Activated T-helper 1 cell treated with anti-CD3 and anti-CD28 coated beads, Interleukin-2, amount 50 U/mL, for 16 hours (primary cell): ENCODE measurements at places on chromosomes 13 and 19.

DNA sequence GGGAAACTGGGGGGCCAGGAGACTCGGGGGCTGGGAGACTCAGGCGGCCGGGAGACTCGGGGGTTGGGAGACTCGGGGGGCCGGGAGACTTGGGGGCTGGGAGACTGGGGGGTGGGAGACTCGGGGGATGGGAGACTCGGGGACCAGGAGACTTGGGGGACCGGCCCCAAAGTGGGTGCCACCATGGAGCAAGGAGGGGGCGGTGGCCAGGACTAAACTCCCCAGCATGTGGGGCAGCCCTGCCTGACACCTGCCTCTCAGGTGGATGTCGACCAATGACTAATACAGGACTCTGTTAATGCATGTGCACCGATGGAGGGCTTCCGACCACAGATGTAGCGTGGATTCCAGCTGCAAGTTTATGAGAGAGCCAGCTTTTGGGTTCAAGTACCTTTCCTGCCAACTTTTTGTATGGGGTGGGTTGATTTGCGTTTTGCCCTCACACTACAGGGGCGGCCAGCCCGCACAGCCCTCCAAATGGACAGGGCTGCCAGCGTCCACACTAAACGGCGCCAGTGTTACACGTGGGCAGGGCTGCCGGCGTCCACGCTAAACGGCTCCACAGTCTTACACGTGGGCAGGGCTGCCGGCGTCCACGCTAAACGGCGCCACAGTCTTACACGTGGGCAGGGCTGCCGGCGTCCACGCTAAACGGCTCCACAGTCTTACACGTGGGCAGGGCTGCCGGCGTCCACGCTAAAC, 62.2 kb downstream of the RASA3 start:
- DNase-seq, result no peak

DNA sequence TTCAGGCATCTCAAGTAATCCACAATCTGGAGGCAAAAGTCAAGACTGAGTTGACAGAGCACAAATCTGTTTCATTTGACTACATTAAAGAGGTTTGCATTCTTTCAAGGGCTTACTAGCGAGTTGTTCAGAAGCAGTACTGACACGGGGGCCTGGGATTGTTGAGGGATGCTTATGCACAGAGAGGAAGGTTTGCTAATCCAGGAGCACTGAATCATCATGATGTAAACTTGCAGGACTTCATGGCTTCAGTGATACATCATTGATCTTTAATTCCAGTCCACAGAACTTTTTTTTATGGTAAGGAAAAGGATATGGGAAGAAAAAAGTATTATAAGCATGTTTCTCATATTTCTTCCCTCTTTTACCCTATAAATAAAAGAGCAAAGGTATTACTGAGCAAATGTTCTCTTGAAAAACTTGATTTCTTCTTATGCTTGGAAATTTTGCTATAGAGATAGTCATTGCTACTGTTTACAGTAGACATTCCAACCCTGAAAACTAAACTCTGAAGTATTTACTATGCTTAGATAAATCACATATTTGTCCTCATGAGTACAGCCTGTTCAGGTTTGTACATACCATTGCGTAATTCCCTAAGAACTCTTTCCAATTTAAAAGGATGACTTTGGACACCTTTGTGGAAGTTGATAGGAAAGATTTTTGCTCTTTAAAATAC, 65.8 kb upstream of the KPNA3 start:
- DNase-seq, result no peak

- DNase-seq, result no peak
These were observed 20.5 kb upstream of the SLC7A10 start for GRCh38 chr19:33245948-33246708.

DNA sequence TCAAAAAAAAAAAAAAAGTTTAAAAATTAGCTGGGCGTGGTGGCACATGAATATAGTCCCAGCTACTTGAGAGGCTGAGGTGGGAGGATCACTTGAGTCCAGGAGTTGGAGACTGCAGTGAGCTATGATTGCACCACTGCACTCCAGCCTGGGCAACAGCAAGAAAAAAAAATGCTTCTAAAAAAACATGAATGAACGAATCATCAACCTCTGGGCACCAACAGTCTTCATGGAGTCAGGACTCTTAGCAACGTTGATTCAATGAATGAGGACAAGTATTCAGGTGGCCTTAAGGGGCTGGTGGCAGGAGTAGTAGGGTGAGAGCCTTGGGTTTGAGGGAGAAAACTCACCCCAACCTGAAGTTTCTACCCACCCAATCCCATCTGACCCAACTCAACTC, 20.6 kb upstream of the OLFM2 start:
- no peak for DNase-seq

DNA sequence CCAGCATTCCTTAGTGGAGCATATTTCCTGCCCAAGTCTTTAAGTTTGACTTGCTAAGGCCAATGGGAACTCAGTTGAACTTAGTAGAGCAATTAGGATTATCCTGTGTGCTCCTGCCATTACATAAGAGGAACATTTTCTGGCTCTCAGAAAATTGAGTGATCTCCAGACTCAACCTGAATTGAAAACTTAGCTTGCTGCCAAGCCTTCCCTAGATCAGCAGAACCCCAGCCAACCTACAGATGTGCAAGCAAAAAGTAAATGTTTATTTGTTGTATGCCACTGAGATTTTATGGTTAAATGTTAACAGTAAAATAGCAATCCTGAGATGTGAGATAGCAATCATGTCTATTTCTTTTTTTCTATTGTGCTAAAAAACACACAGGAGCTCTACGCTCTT, 350.9 kb downstream of the OLFM4 start:
- no peak for DNase-seq

- no peak for DNase-seq
These were observed 133.2 kb downstream of the FRY start for GRCh38 chr13:32164622-32165268.

DNA sequence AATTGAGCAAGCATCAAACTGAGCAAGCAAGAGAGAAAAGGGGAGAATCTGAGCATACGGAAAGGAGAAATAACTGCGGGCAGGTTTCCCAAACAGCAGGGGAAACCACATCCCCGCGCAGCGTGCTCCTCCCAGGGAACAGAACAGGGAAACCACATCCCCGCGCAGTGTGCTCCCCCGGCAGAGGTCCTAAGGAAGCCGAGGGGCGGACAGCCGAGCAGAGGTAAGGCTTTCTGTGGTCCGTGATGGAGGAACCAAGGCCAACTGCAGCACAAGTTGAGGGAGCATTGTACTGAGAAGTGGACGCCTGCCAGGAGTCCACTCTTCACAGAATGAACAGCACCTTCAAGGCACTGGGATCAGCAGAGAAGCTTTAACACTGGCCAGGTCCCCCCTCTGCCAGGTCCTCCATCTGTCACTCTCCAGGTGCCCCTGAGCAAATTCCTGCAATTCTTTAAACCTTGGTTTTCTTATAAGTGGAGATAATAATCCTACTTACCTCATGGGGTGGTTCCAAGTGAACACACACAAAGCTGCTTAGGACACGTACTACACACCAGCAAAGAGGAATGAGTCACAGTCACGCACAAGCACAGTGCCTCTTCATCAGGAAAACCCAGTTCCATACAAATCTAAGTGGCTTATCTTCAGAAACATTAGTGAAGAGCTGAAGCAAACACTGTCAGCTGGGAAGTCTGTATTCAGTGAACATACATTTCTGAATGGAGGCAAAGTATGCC, 23.0 kb upstream of the LAMP1 start:
- no peak for DNase-seq
